ENCODE measurements at places on chromosomes 11 and 22.

DNA sequence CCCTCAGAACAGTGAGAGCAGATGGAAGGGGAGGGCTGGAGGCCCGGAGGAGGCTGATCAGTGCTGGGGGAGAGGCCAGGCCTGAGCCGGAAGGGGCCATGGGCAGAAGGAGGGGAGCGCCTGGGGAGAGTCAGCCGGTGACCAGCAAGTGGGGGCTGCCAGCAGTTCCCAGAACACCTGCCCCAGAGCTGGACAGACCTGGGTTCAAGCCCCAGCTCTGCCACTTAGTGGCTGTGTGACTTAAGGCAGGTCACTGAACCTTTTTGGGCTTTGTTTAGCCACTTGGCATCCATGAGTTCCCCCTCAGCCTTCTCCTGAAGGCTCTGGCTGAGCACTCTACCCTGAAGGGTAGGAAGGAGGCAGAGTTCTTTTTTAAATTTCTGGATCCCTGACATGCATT lies 17.4 kb downstream of the WNT11 start:
- no peak for DNase-seq

DNA sequence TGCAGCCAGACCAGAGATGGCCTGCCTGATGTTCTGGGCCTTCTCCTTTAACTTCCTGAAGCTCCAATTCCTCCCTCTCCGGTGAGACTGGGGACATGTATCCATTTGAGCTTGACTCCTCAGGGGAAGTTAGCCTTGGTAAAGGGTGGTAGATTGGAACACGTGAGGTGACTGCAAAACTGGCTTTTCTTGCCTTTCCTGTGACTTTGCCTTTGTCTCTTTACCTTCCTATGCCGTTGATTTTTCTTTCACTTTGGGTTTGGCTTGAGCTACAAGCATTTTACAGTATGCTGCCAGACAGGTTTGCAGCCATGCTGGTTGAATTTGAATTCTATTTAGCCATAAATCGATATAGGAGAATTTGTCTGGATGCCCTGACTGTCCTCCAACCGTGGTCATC lies 16.8 kb upstream of the GLYATL1 start:
- DNase-seq, result no peak

DNA sequence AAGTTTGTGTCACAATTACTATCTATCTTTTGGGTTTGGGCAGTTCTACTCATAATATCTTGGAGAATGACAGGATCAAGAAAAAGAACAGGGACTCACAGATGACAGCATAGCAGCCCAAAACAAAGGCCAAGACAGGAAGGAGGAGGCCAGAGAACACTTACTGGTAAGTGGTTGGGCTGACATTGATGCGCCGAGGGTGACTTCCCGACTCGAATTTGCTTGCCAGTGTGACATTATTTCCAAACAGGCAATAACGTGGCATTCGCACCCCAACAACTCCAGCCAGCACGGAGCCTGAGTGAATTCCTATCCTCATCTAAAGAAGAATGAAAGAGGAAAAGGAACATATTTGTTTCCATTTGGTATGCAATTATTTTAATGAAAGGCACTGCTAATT lies 309.9 kb downstream of the GUCY1A2 start:
- DNase-seq, result no peak

- DNase-seq, result no peak
Measured at GRCh38 chr22:42315392-42315756, 44.9 kb upstream of the TCF20 start.
